HT1080 (cell line): ENCODE measurements at places on chromosomes 16 and 17.

DNA sequence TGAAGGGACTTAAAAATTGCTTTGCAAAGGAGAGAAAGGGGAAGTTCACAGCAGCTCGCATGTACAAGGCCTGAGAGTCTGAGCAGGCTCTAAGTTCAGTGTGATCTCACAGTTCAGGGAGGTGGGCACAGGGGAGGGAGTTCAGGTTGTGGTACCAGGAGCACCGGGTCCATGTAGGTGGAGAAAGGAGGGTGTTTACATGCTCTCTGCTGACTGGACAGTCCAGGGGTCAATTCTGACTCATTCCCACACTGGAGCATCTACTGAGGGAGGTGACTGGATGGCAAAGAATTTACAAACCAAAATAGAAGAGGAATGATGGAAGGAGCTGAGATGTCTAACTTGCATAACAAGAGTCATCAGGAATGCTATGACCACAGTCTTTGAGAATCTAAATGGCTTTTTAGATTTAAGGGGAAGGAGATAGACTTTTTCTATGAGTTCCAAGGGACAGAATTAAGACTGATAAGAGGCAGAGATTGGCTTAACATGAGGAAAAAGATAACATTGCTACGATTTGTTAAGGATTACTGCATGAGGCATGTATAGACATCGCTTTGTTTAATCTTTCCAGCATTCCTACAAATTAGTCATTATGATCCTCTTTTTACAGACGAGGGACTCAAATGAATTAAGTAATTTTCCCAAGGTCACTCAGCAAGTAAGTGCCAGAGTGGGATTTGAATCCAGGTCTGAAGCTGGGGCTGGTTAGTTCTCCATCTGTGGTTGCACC, 29.9 kb downstream of the MIS12 start:
- peak; percentile 98 for DNase-seq

DNA sequence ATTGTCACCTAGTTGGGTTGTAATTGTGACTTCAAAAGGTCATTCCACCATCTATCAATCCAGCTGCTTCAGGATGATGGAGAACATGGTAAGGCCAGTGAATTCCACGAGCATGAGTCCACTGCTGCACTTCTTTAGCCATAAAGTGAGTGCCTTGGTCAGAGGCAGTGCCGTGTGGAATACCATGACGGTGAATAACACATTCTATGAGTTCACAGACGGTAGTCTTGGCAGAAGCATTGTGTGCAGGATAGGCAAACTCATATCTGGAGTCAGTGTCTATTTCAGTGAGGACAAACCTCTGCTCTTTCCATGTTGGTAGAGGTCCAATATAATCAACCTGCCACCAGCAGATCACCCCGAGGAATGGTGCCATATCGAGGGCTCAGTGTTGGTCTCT, 650.9 kb downstream of the KCNJ2 start:
- peak; percentile 61 for DNase-seq

DNA sequence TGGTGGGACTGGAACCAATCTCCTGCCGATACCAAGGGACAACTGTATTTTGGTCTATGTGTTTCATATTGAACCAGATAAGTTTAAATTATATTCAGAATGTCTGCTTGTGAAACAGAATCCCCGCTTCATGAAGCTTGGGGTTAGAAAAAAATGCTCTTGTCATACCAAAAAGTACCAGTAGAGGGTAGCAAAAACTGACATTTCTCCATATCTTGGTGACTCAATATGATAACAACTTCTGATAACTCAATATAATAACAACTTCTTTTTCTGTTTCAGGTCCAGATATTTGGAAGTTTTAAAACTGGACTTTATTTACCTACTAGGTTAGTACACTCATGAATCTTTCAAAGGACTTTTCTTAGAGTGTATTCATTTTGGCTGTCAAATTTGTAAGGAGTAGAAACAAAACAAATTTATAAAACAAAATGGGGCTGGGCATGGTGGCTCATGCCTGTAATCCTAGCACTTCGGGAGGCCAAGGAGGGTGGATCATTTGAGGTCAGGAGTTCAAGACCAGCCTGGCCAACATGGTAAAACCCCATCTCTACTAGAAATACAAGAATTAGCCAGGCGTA, 52.3 kb upstream of the ADCY7 start:
- DNase-seq = peak; percentile 59

DNA sequence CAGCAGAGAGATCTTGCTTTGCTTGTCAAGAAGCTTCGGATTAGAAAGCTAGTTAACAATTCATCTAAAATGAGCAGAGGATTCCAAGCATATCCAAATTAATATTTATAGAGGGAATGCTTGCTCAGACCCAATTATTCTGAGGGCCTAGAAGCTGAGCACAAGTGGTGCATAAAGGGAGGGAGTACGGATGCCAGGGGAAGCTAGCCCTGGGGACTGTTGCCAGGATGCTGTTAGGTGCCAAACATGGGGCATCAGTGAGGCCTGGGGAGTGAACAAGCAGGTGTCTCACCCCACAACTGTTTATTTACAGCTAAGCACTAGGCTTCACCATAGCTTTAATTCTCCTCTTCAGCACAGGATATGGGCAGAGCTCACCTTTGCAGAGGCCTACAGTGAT, 684.1 kb upstream of the C16orf82 start:
- DNase-seq = no peak

DNA sequence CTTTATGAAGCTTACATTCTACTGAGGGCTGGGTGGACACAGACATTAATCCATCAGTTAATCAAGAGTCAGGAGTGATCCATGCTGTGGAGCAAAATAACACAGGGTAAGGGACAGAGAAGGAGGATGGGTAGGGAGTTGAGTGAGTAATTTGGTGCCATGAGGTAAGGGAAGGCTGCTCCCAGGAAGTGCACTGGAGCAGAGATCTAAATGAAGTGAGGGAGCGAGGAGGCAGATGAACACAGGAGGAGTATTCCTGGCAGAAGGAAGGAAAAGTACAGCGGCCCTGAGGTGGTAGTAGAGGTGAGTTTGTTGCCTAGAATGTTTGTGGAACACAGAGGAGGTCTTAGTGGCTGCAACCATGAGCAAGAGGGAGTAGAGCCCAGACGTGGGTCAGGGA, 34.8 kb downstream of the ASIC2 start:
- no peak for DNase-seq

DNA sequence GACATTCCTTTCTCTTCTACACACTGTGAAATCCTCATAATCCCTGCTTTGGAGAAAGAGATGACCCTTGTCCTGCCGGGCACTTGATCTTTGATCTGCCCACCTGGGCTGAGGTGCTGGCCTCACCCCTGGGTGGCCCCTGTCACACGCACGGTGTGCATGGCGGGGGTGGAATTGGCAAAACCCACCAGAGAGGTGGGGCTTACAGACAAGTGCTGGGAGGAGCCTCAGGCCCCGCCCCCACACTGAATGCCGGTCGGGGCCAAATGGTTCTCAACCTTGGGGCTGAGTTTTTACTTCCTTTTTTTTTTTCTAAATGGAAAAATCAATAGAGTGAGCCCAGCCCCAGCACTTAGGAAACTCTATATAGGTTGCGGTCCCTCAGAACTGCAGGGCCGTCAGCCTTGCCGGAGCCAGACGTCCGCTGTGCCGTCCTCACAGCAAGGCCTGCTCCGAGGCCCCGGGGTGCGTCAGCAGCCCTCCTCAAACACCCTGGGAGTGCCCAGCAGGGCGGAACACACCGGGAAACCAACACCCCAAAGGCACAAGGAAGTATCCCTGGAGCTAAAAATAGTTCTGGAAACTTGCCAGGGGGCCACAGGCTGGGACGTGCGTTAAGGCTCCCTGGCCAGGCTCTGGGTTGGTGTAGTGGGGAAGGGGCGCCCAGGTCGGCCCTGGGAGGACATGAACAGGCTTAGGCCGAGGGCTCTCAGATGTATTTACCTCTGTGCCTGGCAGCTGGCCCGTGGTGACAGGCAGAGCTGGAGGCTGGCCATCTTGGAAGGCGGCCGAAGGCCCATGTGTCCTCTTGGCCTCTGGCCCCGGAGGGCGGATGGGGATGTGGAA, 11.0 kb downstream of the GPRC5C start:
- no peak for DNase-seq

DNA sequence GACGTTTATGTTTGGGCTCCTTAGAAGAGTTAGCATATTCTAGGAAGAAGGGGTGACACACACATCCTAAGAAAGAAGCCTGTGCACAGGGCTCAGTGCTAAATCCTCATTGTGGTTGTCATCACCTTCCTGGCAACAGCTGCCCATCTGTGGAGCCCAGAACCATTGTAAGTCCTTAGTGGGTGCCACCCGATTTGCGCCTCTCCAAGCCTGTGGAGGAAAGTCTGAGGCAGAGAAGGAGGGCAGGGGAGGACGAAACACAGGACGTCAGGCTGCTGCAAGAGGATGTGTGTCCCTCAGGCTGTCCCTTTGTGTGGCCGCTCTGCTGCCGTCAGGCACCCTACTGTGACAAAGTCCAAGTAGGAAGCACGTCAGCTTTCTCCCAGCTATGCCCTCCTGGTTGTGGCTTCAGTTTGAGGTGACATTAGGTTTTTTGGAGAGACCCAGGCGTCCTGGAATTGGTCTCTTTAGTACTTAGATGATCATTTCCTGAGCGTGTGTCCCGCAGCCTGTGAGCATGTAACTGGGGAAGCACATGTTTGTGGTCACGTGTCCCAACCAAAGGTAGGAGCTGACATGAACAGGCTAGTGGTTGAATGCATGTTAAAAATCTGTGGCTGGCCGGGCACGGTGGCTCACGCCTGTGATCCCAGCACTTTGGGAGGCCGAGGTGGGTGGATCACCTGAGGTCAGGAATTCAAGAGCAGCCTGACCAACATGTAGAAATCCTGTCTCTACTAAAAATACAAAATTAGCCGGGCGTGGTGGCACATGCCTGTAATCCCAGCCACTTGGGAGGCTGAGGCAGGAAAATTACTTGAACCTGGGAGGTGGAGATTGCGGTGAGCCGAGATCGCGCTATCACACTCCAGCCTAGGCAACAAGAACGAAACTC, 10.7 kb downstream of the CLUAP1 start:
- DNase-seq = no peak

DNA sequence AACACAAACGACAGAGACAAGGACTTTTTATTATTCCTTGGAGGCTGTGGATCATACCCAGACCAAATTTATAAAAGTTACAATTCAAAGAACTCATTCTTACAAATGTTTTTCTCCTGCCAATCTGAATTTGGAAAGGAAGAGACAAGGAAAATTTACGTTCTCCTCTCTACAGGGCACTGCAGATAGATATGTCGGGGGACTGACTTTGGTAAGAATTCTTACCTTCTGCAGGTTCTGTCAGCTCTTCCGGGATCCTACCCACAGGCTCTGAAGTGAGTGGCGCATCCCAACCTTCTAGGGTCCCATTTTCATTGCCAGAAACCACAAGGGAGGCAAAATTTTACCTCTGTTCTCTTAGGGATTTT, 2.2 kb upstream of the SLFN12L start:
- no peak for DNase-seq
